ENCODE measurements at places on chromosomes 12 and 14.

DNA sequence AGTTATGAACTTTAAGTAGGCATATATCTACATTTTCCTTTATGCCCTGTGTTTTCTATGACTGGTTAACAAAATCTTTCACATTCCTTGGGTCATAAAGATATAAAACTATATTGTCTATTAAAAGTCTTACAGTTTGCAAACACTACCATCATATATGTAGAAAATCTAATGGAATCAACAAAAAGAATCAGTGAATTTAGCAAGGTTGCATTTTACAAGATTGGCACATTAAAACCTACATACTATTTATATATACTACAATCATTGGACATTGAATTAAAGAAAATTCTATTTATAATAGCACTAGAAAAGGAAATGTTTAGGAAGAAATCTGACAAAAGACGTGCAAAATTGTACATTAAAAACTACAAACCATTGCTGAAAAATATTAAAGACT is 173.3 kb upstream of the ABCD2 start:
- no peak for DNase-seq

DNA sequence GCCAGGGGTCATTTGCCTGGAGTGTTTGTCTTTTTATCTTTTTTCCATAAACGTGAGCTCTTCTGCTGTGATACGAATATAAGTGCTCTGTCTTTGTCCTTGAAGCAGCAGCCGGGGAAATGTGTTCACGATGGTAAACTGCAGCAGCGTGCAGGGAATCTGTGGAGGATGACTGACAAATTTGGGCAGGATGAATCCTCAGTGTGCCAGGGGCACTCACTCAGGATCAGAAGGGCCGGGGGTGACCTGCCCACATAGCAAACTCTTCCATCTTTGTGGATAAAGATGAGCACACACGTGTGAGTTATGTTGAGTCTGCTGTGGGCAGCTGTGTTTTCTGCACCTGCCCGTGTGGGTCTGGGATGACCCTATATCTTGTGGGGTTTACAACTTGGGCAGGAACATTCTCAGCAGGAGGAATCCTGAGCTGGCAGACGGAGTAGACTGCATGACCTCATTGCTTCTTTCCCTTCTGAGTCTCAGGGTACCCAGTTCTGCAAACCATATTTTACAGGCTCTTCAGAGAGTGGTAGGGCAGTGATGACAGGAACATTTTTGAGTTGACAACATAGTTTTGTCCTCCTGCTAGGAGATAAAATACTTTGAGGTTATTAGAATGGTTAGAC is 711 bp downstream of the ANO4 start:
- DNase-seq, result no peak

DNA sequence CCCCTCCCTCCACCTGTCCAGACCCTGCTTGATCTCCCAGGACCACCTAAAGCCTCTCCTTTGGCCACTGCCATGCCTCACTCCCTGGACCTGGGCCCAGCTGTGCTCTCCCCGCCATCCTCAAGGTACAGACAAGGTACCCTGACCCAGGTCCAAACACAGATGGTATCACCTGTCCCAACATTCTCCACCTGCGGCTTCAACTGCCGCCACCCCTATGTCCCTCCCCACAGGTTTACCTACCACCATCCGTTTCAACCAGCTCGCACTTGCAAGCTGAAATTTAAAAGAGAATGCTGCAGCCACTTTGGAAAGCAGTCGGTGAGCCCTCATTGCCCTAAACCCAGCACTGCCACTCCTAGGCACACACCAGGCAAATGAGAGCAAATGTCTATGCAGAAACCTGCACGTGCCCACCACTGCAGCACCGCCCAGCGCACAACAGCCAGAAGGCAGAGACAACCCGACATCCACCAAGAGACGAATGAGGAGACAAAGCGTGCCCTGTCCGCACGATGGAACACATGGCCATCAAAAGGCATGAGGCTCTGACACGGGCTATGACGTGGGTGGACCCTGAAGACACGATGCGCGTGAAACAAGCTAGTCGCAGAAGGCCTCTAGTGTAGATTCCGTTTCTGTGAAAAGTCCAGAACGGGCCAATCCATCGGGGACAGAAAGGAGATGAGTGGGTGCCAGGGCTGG is 71.0 kb downstream of the RFLNA start:
- DNase-seq, result no peak

DNA sequence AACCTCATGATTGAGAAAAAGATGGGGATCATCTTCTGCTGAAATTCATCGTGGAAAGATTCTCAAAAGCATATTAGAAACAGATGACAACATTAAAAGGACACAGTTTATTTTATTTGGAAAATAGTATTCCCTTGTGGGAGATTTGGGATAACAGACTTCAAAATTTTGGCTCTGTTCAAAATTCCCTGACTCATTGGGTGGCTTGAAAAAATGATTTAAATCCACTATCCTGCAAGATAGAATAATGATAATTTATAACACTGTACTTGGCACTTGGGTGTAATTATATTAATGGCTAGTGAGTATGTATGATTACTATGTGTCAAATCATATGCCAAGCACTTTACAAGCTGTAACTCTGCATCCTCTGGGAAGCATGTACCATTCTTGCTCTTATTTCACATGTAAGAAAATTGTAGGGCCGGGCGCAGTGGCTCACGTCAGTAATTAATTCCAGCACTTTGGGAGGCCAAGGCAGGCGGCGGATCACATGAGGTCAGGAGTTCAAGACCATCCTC is 128.8 kb downstream of the LMNTD1 start:
- no peak for DNase-seq

GRCh38 chr12:102953221-102953620 is 4.3 kb upstream of the ASCL1 start:
- DNase-seq, result no peak

DNA sequence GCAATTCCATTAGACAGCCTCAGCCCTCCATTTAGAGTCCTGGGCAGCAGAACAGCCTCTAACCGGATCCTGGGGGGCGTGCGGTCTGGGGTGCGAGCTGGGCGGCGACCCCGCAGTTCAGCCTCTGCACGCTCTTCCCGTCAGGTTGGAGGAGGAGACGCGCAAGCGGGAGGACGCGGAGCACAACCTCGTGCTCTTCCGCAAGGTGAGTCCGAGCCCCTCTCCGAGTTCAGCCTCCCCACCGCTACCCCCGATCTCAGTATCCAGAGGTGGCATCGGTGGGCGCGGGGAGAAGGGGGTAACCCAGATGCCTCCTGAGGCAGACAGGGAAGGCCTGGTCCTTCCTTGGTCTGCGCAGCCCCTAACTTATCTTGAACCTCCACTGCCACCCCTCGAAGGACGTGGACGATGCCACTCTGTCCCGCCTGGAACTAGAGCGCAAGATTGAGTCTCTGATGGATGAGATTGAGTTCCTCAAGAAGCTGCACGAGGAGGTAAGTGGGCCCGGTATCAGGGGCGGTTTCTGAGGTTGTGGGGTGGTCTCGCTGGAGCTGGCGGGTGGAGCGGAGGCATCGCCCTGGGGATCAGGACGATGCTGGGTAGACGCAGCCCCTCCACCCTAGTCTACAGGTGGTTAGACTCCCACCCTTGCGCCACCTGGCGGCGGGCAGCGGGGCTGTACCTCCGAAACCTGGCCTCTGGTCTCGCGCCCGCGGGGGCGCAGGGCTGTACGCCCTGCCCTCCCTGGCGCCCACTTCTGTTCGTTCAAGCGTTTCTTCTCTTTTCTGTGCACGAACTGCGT is 1.3 kb downstream of the PRPH start:
- no peak for DNase-seq

GRCh38 chr12:32134101-32134888 is 27.6 kb downstream of the BICD1 start:
- no peak for DNase-seq

DNA sequence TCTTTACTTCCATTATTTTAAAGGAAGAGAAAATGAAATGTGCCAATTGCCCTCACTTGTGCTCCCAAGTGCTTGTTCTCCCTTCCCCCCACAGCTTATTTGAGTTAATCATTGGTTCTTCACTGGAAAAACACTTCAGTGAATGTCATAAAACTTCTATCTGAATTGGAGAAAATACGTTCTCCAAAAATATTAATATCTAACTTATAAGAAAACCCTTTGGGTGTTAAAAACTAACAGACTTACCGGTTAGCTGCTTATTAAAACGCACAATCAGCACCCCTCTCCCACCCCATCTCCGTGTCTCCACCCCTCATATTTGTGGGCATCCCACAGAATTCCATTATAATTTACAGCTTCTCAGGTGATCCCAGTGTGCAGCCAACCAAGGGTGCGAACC is 31.7 kb downstream of the PLEKHA5 start:
- no peak for DNase-seq

DNA sequence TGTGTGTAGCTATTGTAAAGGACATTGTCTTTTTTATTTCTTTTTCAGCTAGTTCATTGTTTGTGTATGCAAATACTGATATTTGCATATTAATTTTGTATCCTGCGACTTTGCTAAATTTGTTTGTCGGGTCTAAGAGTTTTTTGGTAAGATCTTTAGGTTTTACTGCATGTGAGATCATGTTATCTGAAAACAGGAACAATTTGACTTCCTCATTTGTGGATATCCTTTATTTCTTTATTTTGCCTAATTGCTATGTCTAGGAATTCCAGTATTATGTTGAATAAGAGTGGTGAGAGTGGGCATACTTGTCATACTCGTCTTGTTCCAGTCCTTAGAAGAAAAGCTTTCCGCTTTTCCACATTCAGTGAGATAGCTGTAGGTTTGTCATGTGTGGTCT is 28.8 kb downstream of the SIX4 start:
- no peak for DNase-seq

- no peak for DNase-seq
Measured at GRCh38 chr12:7705846-7706245, 5.4 kb upstream of the DPPA3 start.

- no peak for DNase-seq
Measured at GRCh38 chr12:89069431-89069830, 282.9 kb downstream of the DUSP6 start.

GRCh38 chr14:85316701-85317410 is 213.1 kb upstream of the FLRT2 start:
- DNase-seq, result no peak

GRCh38 chr12:43676183-43676813 is 82.3 kb downstream of the PUS7L start:
- DNase-seq, result no peak

- DNase-seq, result no peak
Measured at GRCh38 chr12:52946334-52946733, 2.6 kb upstream of the KRT18 start.

GRCh38 chr12:67617629-67618028 is 30.9 kb upstream of the DYRK2 start:
- no peak for DNase-seq

- DNase-seq, result no peak
Measured at GRCh38 chr14:37081218-37081617, 91.2 kb downstream of the SLC25A21 start.

- DNase-seq, result no peak
Measured at GRCh38 chr14:71645656-71646055, 286.6 kb upstream of the RGS6 start.

Data from GF-D8 (cell line).